ENCODE measurements at places on chromosomes 16 and 17.

GRCh38 chr17:27256225-27257030 is 37.5 kb upstream of the WSB1 start:
- no peak for DNase-seq

DNA sequence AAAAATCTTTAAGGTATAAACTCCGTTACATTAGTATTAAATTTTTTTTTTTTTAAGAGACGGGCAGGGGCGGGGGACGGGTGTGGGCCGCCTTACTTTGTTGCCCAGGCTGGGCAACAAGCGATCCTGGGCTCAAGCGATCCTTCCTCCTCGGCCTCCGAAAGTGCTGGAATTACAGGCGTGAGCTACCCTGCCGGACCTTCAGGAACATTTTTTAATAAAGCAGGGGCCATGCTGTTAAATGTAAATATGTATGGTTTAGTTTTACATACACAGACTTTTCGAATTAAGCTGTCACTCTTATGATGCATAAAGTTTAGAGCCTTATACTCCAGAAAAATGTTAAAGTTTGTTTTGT is 2.4 kb downstream of the PPM1D start:
- no peak for DNase-seq

DNA sequence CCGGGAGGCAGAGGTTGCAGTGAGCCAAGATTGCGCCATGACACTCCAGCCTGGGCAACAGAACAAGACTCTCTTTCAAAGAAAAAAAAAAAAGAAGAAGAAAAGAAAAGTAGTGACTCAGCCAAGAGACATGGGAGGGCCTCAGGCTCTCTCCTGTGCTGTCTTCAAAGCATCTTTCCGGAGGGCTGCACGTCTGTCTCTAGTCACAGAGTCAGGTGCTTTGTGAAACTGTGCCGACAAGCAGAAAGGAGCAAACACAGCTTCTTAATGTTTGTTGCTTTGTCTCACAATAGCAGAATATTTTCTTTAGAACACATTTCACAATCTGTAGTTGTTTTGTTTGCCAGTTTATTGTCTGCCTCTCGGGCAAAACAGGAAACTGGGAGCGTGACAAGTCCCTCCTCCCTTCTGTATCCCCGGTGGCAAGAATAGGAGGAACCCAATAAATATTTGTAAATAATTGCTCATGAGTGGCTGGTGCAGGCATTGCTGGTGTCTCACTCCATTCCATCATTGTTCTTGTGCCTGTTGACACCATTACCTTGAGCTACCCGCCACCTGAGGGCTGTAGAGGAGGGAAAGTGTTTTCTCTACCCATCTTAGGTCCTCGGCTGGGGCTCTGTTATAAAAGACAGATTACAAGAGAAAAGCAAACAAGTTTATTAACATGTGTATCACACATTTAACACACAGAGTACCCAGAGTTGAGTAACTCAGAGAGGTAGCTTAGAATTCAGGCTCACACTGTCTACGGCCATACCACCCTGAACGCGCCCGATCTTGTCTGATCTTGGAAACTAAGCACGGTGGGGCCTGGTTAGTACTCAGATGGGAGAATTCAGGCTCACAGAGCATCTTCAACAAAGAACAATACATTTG is 5.5 kb downstream of the GAST start:
- no peak for DNase-seq

GRCh38 chr16:83793179-83793578 is 14.6 kb upstream of the HSBP1 start:
- DNase-seq = no peak

DNA sequence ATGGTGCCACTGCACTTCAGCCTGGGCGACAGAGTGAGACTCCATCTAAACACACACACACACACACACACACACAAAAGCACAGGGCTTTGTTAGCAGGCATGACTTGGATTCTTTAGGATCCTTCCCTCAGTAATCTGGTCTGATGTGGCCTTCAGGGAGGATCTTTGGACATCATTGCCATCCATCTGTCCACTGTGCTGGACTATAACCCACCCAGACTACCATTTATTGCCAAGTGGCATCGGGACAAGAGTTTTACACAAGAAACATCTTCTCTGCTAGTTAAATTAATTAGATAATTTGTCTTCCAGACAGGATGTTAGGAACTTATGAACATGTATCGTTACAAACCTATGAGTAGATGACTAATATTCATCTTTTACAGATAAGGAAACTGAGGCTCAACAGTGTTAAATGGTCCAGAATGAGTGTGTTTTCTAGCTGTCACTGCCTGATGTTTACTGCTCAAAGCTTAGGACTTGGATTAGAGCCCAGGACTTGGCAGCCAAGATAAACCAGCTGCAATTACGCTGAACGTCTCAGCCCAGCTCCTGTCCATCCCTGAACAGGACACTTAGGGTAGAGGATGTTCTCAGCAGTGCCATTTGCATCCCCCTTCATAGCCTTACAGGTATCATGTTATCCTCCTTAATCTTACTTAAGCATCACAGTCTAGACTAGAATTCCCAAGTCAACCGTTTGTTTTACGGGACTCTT is 285.8 kb downstream of the WWOX start:
- DNase-seq = no peak

GRCh38 chr17:29179232-29180033 is 765 bp downstream of the MYO18A start:
- DNase-seq = peak; percentile 40

DNA sequence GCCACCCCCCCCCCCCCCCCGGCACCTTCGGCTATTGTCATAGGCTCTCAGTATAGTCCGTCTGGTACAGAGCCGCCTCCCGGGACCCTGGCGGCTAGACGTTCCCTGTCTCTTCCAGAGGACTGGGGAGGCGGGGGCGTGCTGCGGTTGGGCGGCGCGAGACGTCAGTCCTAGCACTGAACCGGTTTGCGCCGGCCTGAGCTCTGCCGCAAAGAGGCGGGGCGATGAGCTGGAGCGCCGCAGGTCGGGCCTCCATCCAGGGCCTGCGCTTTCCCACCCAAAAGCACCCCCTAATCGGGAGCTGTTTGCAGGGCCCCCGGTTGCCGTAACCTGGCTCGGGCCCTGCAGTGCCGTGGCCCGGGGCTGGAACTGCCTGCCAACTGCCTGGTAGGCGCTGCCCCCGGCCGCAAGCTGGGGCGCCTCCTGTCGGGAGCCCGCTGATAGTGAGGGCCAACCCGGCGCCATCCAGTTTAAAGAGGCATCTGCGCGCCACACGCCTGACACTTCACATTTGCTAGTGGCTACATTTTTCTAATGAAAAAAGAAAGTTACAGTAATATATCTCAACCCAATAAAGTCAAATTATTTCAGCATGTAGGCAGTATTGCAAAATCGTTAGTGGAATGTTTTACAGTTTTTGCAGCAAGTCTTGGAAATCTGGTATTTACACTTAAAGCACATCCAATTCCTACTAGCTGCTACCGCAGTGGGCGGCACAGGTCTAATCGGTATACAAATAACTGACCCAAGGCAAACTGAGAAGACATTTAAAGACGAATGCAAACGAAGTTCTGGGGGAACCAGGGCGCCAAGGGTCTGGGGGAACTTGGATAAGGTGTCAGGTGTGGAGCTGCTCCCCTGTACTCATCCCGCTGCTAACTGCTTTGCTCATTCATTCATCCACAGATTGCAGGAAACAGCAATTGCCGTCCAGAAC is 753 bp upstream of the USP22 start:
- peak; percentile 92 for DNase-seq

DNA sequence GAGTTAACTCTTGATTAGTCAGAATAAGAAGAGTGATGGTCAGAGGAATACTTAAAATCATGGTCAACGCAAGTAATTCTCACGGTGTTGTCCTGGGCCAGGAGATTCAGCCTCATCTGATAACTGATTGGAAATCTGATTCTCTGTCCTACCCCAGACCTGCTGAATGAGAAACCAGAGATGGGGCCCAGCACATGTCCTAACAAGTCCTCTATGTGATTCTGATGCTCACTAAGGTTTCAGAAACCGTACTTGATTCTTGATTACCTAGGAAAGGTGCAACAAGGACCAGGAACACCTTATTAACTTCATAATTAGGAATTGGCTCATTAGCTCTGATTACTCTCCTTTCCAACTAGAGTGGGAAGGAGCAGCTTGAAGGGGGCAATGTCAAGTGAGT is 44.5 kb downstream of the ANKFY1 start:
- DNase-seq = no peak

- no peak for DNase-seq
These were observed 32.5 kb upstream of the TNFRSF13B start for GRCh38 chr17:17004251-17004996.

- DNase-seq = no peak
These were observed 1.9 kb downstream of the ZNF843 start for GRCh38 chr16:31440516-31441184.

GRCh38 chr17:3531266-3532101 is 26.1 kb downstream of the TRPV3 start:
- no peak for DNase-seq

- DNase-seq = no peak
These were observed 293.4 kb downstream of the XYLT1 start for GRCh38 chr16:17177242-17177958.

GRCh38 chr16:64421515-64421914 is 700.3 kb downstream of the CDH11 start:
- no peak for DNase-seq

DNA sequence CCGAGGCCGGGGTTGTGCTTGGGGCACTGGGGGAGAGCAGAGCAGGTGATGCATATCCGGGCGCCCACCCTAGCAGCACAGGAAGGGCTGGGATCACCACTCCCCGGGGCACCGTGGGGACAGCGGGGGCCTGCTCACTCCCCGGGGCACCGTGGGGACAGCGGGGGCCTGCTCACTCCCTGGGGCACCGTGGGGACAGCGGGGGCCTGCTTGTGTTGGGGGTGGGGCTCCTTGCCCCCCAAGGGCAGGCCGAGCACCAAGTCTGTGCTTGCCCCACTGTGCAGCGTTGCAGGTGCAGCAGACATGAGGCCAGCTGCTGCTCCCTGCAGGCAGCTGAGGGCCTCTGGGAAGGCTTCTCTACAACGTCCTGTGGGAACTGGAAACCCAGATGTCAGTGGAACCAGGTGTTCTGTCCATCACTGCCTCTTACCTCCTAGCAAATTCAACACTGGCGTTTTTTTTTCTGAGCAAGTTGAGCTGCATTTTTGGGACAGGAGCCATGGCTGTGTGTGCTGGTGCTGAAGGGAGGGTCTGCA is 25.0 kb upstream of the ZNF750 start:
- no peak for DNase-seq

DNA sequence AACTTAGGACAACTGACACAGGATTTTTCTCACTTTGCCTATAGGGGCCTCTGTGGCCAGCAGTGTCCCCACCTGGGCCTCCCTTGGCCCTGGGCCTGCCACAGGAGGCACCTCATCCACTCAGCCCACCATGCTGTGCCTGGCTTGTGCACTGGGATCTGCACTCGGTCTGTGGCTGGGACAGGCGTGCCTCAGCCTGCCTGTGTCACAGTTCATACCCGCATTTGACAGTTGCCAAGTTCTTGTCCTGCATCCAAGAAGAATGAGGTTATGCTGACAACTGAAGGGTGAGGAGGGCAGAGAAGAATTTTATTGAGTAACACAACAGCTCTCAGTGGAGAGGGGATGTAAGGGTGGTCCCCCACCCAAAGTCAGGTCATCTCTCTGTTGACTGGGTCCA is 36.0 kb downstream of the ZFP90 start:
- DNase-seq = no peak

DNA sequence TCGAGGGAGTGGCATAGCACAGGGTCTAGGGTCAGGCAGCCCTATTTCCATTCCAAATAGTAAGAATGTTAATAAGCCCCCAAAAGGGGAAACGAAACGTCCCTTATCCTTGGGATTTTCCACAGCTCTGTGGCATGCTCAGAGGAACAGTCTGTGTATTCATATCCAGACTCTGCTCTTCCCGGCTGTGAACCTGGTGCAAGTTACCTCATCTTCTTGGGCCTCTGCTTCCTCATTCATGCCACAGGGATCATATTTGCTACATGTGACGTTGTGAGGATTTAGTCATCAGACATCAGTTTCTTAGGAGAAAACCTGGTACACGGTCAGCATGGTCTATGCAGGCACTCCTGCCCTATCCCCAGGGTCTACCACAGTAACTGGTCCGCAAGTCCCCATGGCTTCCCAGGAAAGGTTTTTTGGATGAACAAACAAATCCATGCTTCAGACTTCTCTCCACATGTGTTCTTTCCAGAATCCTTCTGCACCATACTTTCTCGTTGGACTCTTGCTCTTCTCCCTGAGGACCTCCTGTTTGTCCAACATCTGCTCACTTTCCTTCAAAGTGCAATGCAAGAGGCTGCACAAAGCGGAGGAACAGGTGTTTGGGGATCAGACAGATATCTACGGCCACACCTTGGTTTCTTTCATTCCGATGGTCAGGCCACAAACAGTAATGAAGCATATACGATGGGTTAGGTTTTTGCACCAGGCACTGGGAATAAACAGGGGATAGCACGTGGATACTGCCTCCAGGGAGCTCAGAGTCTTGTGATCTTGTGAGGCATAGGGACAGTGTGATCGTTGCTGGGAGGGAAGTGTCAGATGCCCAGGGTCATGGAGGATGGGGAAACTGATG is 17.7 kb downstream of the GLP2R start:
- no peak for DNase-seq

DNA sequence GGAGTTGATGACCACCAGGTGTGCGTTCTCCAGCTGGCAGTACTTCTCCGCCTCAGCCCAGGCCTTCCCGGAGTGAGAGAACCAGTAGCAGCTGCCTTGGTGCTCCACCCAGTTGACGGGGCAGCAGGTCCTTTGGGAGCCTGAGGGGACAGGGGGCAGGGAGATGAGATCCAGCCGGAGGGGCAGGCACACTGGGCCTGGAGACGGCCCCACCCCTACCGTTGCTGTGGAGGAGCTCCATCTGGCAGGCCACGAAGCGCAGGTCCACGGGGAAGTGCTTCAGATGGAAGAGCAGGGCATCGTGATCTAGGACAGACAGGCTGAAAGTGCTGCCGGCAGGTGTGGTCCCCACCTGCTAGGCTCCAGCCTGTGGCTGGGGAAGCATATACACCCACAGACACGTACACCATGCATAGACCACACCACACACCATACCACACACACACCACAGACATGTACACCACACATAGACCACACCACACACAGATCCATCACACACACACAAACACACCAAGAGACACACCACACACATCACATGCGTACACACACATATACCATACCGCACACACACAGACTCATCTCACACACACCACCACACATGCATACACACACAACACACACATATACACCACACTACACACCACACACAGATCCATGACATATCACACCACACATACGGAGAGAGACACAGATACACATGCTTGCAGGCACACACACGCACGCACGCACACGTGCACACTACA is 7.4 kb downstream of the ASGR2 start:
- DNase-seq = peak; percentile 16

DNA sequence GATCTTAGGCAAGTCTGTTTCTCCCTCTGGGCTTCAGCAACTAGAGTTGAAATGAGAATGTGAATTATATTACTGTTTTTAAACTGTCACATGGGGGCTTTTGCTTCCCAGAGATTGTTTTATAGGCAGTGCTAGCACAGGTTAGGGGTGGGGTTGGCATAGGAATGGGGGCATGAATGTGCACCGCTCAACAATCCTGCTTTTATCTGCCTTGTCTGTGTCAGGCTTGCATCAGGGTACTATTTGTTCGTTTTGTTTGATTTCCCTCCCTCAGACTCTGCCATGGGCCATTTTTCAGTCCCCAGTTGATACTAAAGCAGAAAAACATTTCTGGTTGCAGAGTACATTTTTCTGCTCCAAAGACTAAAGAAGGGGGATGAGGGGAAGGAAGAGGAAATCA is 34.6 kb upstream of the IRX6 start:
- no peak for DNase-seq

Measured in NCI-H1092 (cell line).